ENCODE measurements at places on chromosomes 2 and 18. TPM values are rescaled to one million over a fixed set of nuclear protein-coding genes. Genes with fewer than 3 reads are reported as not detected.

Gene PDE11A
- total RNA-seq = 3.3 TPM

Gene TDRD15
- total RNA-seq = 8.4 TPM

Gene CD8B2
- total RNA-seq = not detected

Gene RIT2
- total RNA-seq = not detected

Gene SERPINB12
- 0.56 TPM for total RNA-seq

Gene FAHD2B
- total RNA-seq = 37.2 TPM

Gene SFTPB
- total RNA-seq = not detected

DNA sequence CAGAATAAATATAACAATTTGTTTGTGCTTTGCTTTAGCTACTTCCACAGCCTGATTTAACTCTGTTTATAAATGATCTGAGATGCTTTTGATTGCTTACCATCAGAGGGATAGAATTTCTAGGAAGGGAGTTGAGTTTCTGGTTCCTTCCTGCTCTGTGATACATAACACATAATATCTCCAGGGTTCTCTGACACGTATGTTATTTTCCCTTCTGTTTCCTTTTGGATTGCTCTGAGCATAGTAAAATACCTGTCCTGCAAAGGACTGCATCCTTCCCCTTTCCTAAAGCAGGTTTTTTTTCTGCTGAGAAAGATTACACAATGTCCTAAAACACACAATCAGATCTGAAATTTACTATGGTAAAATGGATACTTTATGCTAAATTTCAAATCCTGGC lies 76.1 kb downstream of the CABYR start:
- H3K4me1 ChIP-seq = peaks cover 17% of the 10 kb centered on the region
- no peak for DNase-seq
- no peak overlapping the region for H3K4me3 ChIP-seq
- H3K27ac ChIP-seq = peak overlapping the region; percentile 8
- H3K36me3 ChIP-seq = no peaks in the 10 kb centered on the region
- H3K27me3 ChIP-seq = no peaks in the 10 kb centered on the region

DNA sequence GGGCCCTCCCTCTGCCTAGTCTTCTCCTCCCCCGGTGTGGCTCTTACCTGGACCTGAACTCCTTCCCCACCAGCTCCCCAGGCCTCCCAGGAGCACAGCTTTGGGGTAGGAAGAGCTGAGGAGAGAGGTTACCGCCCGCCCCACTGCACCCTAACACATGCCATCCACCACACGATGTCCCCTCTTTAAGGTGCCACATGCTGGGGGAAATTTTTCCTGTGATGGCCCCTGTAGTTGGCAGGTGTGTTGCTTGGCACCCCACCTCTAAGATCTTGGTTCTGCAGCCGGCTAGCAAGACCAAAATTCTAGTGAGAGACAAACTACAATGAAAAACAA lies 6.9 kb upstream of the TEX261 start:
- H3K36me3 ChIP-seq = no peaks in the 10 kb centered on the region
- H3K4me3 ChIP-seq = peak overlapping the region; percentile 46

DNA sequence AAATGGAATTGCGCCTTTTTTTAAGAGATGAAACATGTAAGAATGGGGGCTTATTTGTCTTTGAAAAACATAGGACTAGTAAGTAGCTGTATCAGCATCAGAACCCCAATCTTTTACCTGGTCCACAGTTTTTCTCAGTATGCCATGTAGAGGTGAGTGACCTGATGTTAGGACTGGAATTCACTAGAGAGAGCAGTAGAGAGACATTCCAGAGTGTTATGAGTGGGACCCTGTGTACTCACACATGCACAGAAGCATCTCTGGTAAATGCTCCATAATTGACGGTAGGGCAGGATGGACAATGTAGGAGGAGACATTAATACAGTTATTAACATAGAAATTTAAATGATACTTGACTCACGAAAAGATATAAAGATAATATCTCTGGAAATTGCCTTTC lies 1.4 kb upstream of the GALNT13 start:
- H3K27ac ChIP-seq = no peak overlapping the region
- no peak overlapping the region for H3K4me3 ChIP-seq
- no peak for DNase-seq
- no peaks in the 10 kb centered on the region for H3K27me3 ChIP-seq
- H3K36me3 ChIP-seq = no peaks in the 10 kb centered on the region

GRCh38 chr2:55231546-55232083 lies 478 bp downstream of the CLHC1 start:
- H3K36me3 ChIP-seq = no peaks in the 10 kb centered on the region
- H3K4me3 ChIP-seq = peak overlapping the region; percentile 95
- DNase-seq = no peak

DNA sequence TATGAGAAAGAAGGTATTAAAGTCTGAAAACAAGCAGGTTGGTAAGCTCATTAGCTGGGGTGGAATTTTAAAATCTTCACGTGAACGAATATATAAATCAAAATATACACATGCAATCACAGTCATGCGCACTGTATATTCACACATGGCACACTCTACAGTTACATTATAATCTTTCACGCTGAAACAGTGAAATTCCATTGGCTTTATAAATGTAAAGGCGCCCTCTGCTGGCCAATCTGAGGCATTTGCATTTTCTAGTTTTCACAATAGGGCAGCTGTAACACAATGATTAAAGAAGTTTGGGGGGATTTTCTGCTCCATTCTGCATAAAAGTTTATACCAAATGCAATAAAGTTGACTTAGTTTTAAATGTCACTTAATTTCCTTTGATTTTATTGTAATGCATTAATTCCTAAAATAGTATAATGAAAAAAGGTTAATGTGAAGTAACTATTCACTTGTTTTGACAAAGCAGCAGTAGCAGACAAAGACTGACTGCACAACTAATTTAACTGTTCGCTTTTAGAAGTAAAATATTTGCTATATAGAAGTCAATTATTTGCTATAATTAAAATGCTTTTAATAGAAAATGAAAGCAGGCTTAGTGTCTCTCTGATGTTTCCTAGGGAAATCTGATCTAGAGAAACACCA lies 17.2 kb downstream of the IFIH1 start:
- no peak overlapping the region for H3K4me3 ChIP-seq
- no peak overlapping the region for H3K27ac ChIP-seq
- H3K36me3 ChIP-seq = no peaks in the 10 kb centered on the region
- H3K27me3 ChIP-seq = no peaks in the 10 kb centered on the region
- DNase-seq = peak; percentile 67

DNA sequence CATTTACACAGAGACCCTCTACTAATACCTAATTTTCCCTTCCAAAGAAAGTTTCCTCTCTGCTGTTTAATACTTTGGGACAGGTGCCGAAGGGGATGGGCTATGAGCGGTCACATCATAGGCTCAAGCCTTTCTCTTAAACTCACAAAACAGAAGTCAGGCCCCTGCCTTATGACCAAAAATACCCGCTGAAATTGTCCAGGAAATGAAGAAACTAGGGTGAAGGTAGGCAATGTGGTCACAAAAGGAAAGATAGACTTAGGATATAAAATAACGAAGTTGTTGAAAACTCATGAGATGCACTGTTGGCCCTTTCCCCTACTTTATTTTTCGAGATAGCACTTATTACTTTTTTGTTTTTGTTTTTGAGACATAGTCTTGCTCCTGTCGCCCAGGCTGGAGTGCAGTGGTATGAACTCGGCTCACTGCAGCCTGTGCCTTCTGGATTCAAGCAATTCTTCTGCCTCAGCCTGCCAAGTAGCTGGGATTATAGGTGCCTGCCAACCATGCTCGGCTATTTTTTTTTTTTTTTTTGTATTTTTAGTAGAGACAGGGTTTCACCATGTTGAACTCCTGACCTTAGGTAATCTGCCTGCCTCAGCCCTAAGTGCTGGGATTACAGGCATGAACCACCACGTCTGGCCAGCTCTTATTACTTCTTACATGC lies 16.3 kb downstream of the SLC8A1 start:
- no peaks in the 10 kb centered on the region for H3K27me3 ChIP-seq
- no peak for DNase-seq
- H3K4me1 ChIP-seq = no peaks in the 10 kb centered on the region
- H3K36me3 ChIP-seq = no peaks in the 10 kb centered on the region

- H3K27me3 ChIP-seq = no peaks in the 10 kb centered on the region
- H3K4me1 ChIP-seq = no peaks in the 10 kb centered on the region
- H3K36me3 ChIP-seq = no peaks in the 10 kb centered on the region
- DNase-seq = no peak
These were observed 10.7 kb downstream of the CNOT11 start for GRCh38 chr2:101263377-101263800.

GRCh38 chr2:181978351-181979150 lies 7.1 kb upstream of the PPP1R1C start:
- H3K27ac ChIP-seq = no peak overlapping the region
- no peaks in the 10 kb centered on the region for H3K4me1 ChIP-seq
- no peaks in the 10 kb centered on the region for H3K27me3 ChIP-seq
- H3K4me3 ChIP-seq = no peak overlapping the region

- H3K4me1 ChIP-seq = no peaks in the 10 kb centered on the region
- H3K27me3 ChIP-seq = no peaks in the 10 kb centered on the region
- H3K4me3 ChIP-seq = no peak overlapping the region
- no peak overlapping the region for H3K27ac ChIP-seq
- no peak for DNase-seq
These were observed 349.3 kb upstream of the SALL3 start for GRCh38 chr18:78630356-78630755.

- no peaks in the 10 kb centered on the region for H3K36me3 ChIP-seq
- H3K27me3 ChIP-seq = no peaks in the 10 kb centered on the region
- H3K4me3 ChIP-seq = no peak overlapping the region
- no peaks in the 10 kb centered on the region for H3K4me1 ChIP-seq
- no peak for DNase-seq
- no peak overlapping the region for H3K27ac ChIP-seq
These were observed 136.8 kb downstream of the ESCO1 start for GRCh38 chr18:21463718-21464117.

DNA sequence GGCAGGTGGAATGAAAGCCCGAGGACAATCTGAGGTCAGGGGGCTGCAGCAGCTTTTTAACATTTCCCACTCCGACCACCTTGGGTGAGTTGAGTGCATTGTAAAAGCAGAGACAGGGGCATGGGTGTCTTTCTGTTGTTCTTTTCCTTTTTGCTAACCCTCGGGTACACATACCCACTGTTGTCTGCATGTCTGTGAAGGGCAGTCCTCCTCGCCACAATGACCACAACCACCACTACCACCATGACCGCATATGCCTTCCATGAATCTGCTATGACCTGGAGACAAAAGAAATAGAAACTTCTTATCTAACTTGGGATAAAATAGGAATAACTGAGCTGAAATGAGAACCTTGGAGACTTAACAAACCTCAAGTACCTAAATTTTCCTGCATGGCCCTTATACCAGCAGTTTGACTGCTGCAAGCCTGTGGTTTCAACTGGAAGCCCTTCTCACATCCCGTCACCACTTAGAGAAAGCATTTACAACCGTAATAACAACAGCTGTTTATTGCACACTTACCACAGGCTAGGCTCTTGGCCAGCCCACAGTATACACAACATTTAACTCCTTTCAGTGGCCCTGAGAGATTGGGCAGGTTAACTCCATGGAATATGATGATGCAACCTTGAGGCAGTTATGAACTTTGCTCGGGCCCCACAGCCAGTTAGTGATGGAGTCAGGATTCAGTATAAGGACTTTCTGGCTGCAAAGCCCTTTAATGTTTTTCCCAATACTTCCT lies 80.3 kb downstream of the GYPC start:
- no peaks in the 10 kb centered on the region for H3K4me1 ChIP-seq
- no peak overlapping the region for H3K4me3 ChIP-seq
- H3K36me3 ChIP-seq = no peaks in the 10 kb centered on the region
- no peak overlapping the region for H3K27ac ChIP-seq

GRCh38 chr2:141611-142010 lies 95.3 kb upstream of the FAM110C start:
- DNase-seq = no peak
- no peaks in the 10 kb centered on the region for H3K36me3 ChIP-seq
- H3K27me3 ChIP-seq = no peaks in the 10 kb centered on the region
- H3K4me1 ChIP-seq = no peaks in the 10 kb centered on the region

DNA sequence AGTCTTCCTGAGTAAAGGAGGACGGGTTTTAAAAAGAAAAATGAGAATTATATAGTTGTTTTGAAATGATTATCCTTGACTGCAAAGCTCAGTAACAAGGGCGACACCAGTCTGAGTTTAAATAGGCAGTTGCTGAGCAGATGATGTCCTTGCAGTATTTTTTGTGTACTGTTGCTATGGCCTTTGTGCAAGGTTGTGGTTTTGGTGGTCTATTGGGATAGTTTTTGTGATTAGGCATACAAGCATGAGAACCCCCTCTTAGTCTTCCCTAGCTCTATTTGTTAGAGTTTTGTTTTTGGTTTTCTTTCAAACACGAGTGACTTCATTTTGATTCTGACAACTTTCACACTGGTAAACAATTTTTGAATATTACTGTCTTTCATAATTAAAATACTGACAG lies 64.1 kb downstream of the TAF4B start:
- no peak overlapping the region for H3K27ac ChIP-seq
- no peaks in the 10 kb centered on the region for H3K36me3 ChIP-seq
- no peaks in the 10 kb centered on the region for H3K27me3 ChIP-seq
- no peak overlapping the region for H3K4me3 ChIP-seq
- no peak for DNase-seq

DNA sequence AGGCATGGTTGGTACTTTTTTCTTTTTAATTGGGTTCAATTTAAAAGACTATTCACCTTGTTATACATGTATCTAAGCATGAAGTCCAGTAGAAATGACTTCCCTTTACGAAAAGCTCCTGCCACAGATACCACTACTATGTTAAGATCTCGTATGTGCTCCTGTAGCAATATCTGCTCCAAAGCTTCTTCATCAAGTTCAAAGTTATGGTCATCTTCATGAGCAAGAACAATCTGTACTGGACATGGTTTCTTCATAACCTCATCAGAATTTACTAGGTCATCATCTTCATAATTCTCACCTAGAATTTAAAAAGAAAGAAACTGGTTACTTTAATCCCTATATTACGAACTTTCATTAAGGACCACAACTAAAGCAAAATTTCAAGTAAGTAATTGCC lies 33.9 kb downstream of the ATL2 start:
- no peak overlapping the region for H3K27ac ChIP-seq
- no peak for DNase-seq

GRCh38 chr2:33488178-33488690 lies 11.8 kb downstream of the RASGRP3 start:
- H3K4me1 ChIP-seq = no peaks in the 10 kb centered on the region
- DNase-seq = no peak
- no peak overlapping the region for H3K27ac ChIP-seq
- H3K36me3 ChIP-seq = no peaks in the 10 kb centered on the region

GRCh38 chr2:43174368-43174916 lies 52.0 kb downstream of the ZFP36L2 start:
- no peaks in the 10 kb centered on the region for H3K27me3 ChIP-seq
- H3K4me3 ChIP-seq = no peak overlapping the region
- no peak for DNase-seq
- H3K4me1 ChIP-seq = peaks cover 15% of the 10 kb centered on the region

DNA sequence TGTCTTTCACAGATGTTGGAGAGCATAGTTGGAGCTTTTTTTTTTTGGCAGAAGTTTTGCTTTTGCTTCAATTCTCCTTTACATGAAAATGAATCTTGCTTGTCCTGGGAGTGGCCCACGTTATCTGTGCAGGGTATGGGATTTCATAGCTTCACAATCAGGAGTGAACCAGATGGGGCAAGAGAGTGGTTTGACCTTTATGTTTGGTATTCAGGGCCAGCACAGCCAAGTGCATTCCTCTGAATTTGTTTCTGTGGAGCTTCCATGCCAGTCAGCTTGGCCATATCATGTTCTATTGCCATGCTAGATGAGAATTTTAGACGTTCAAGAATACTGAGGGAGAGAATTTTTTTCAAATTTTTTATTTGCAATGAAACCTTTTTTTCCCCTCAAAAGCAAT lies 116.6 kb downstream of the PRPF40A start:
- no peak for DNase-seq
- H3K4me1 ChIP-seq = no peaks in the 10 kb centered on the region
- H3K36me3 ChIP-seq = no peaks in the 10 kb centered on the region
- no peaks in the 10 kb centered on the region for H3K27me3 ChIP-seq
- no peak overlapping the region for H3K27ac ChIP-seq

All from testis (tissue), 5 donors.